ENCODE measurements at places on chromosomes 13 and 19.
A peak's percentile ranks its signal among the peaks of the same experiment; 100 is the strongest.

DNA sequence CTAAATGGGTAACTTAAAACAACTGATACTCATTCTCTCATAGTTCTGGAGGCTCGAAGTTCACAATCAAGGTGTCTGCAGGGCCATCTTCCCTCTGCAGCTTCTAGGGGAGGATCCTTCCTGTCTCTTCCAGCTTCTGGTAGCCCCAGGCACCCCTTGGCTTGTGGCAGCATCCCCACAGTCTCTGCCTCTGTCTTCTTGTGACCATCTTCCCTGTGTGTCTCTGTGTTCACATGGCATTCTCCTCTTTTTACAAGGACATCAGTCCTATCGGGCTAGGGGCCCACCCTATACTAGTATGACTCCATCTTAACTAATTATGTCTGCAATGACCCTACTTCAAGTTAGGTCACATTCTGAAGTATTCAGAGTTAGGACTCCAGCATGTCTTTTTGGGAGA lies 73.5 kb downstream of the ANKRD10 start:
- DNase-seq = no peak

DNA sequence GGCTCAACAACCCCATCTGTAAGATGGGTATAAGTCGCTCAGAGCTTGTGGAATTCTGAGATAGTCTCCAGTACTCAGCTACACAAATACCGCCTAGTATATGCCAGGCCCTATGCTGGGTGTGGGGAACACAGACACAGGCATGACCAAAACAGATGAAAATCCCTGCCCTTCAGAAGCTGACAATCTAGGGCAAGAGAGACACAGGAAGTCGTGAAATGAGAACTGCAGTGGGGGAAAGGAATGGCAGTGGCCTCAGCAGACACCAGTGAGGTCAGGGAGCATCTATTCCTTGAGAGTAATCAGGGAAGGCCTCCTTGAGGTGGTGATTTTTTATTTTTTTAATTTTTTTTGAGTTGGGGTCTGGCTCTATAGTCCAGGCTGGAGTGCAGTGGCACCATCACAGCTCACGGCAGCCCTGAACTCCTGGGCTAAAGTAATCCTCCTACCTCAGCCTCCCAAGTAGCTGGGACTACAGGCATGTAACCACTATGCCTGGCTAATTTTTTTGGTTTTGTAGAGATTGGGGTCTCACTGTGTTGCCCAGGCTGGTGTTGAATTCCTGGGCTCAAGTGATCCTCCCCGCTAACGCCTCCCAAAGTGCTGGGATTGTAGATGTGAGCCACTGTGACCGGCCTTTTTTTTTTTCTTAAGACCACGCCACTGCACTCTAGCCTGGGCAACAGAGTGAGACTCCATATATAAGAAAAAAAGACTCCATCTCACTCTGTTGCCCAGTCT lies 3.2 kb downstream of the TMIGD2 start:
- no peak for DNase-seq

- DNase-seq = no peak
Measured at GRCh38 chr13:95250961-95251360, 50.3 kb downstream of the ABCC4 start.

DNA sequence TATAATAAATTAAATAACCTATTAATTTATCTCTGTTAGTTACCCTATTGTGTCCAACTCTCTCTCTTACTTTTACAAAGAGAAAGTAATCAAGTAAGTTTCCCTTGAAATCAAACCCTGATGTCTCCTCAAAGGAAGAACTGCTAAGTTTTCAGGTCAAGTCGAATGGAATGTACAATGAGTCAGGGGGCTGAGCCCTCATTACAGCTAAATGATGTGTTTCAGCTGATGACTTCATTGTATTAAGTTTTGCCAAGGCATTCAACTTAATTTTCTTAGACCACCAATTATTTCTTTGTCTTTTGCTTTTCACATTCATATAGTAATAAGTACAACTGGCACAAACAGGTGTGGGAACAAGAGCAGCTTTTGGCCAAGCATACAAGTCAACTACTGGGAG lies 54.7 kb upstream of the DCT start:
- no peak for DNase-seq

- peak; percentile 92 for DNase-seq
Measured at GRCh38 chr19:11261971-11262839, at the start of gene DOCK6. Gene DOCK6, minus strand, starts transcription at chr19:11262524. Its CDS starts 84 bp downstream, at chr19:11262440.

GRCh38 chr19:11296264-11296663 lies 304 bp downstream of the TSPAN16 start:
- no peak for DNase-seq

DNA sequence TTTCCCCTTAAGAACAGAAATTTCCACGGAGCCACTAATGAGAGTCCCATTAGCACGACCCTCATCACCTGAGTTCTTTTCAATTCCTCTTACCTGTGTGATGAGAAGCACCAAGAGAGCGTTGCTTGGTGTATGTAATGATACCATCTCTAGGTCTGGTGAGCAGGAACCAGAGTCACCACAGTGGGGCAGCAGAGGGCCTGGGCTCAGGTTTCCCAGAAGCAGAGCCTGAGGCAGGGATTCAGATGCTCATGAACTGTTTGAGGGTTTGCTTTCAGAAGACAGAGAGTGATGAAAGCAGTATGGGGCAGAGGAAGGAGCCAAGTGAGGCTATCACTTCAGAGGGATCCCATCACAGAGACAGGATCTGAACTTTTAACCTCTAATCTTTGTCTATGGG lies 3.1 kb upstream of the PTPRH start:
- no peak for DNase-seq

DNA sequence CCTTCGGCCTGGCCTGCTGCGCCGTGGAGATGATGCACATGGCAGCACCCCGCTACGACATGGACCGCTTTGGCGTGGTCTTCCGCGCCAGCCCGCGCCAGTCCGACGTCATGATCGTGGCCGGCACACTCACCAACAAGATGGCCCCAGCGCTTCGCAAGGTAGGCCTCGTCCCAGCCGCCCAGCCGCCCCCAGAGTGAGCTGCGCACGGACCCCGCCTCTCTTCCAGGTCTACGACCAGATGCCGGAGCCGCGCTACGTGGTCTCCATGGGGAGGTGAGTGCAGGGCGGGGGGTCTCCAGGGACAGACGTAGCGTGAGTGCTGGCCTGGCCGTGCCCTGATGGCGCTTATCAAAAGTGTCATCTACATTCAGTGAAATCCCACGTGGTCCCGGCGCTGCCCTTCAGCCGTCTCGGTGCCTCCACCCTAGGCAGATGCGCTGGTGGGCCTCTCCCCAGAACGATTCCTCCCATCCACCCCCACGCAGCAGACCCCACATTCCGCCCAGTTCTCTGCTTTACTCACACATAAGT lies 7.2 kb downstream of the NDUFS7 start:
- DNase-seq = no peak

DNA sequence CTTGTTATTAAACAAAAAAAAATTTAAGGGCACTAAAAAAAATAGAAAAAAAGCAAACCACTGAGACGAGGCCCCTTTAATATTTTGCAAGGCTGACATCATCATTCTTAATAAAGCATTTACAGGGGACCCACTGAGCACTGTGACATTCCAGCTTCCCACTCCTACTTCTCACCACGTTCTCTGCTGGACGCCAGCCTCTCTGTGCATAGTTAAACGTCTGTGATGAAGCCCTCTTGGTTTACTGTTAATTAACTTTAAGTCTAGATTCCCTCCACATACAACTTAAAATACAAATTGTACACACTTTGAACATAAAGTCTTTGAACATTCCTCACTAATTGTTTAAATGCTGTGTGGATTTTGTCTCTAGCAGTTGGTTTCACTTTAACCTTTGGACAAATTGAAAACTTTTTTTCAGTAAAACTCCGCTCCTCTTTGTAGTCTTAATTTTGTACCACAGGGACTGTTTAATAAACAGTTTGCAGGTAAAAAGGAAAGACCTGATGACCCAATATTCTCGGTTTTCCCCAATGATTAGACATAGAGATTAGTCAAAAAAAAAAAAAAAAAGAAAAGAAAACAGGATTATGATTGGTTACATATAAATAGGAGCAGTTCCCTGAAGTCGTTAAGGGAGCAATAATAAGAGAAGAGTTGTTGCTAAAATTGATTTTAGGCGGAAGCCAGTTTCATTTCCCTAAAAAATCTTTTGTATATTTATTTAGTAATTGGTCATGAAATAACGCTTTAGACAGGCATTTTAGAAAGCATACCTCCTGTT lies 219.8 kb downstream of the MZT1 start:
- DNase-seq = peak; percentile 12

DNA sequence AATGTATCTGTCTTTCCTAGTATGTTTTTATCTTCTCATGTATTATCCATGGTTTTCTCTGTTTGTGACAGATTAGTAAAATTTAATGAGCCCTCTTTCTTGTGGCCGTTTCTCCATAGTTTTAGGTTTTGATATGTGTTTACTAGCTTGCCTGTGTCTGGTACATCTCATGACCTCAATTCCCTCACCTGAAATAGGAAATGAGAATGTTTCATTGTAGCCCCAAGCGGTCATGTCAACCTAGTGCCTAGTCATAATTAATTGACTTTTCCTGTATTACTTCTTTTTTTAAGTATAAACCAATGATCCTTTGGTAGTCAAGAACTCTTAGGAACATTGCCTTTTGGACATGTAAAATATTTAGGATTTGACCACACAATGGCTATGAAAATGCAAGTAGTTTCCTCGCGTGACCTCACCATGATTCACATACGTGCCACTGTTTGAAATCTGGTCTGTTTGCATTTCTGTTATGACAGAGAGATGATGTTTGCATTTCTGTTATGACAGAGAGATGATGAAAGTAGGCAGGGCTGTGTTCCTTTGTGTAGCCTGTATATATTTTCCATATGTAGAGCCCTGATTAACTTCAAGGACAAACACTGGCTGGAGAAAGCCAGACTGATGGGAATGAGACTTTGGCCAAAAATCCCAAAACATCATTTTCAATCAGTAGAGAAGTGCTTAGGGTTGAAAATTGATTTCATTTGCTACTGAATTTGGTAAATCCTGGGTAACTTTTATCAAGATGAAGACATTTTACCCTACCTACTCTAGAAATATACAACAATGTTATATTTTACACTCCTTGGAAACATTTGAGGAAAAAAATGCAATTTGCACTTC lies 104.8 kb downstream of the TNFRSF19 start:
- no peak for DNase-seq
